ENCODE measurements at places on chromosomes 13 and 19.
A peak's percentile ranks its signal among the peaks of the same experiment; 100 is the strongest.

DNA sequence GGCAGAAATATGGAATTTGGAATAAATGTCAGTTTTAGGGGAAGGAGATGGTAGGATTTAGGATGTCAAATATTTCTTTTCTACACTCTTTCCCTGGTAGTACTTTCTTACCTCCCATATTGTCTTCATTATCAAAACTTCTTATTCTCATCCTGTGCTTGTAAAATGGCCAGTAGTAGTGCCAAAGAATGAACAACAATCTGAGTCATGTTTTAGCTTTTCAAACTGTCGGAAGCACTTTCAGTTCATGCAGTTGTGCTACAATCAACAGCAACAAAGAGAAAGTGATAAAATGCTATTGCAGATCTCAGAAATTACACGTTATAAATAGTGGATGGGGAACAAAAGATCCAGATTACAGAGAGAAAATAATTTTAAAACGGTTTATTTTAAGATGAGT is 193.7 kb upstream of the RXFP2 start:
- no peak for DNase-seq

DNA sequence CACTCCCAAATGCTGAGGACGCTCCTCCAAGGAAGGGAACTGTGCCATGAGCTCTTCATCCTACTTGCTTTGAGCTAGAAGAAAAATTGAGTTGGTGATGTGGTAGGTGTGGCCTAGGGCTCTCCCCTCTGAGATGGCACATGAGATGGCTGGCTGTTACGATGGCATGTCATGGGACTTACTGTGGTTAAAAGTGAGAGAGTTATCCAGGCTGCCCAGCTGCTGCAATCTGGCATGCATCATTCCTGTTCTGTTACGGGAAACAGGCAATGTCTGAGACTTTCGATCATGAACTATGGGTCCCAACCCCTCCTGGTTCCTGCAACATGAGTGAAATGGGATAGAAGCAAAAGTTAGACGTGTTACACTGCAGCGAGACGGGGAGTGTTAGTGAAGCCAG is 93.3 kb upstream of the SLC15A1 start:
- DNase-seq = no peak

DNA sequence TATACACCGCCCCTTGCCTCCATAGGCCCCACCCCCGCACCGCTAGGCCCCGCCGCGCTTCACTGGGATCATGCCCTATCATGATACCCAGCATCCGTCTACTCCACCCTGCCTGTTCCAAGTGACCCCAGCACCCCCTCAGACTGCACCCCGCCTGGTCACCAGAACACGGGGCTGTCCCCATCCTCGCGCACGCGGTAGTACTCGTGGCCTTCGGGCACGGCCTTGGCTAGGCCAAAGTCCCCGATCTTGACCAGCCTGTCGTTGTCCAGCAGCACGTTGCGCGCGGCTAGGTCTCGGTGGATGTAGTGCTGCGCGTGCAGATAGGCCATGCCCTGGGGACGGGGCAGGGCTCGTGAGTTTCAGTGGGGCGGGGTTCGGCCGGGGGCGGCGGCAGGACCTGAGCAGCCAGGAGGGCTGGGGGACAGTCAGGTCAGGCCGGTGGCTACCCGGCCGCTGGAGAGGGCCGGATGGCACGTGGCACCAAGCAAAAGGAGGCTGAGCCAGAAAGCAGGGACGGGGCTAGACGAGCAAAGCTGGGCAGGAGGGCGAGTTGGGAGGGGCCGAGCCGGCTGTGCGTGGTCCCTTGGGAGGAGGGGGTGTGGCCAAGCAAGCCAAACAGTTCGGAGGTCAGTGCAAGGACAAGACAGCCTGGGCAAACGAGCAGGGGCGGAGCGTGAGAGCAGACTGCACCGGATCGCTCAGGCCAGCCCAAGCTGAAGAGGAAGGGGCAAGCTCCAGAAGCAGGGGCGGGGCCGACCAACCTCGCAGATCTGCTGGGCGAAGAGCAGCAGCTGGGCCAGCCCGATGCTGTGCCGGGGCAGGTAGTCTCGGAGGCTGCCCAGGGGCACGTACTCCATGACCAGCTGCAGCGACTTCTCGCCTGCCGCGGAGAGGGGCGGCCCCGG is 13.6 kb upstream of the ICAM3 start:
- peak; percentile 89 for DNase-seq

DNA sequence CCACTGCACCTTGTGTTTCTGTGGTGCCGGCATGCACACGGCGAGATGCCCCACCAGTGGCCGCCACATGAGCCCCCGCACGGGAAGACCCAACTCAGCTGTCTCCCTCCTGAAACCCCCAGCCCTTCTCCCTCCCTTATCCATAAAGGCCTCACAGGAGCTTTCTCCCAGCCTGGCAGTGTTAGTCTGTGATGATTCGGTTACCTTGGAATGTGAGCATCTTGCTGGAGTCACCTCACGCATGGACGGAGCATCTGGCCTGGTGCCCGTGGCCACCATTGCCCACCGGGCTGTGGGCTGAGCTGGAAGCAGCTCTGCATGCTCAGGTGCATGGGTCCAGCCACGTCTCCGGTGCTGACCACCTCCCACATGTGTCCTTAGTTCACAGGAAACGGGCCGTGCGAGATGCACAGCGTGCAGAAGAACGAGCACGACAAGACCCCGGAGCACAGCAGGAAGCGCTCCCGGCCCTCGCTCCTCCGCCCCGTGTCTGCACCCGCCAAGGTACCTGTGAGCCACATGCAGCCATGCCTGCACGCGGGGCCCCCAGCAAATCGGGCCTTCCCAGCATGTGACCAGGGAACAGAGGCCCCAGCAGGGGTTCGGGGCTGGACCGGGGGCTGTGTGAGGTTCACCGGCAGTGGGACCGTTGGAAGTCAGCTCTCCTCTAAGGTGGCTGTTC is 22.0 kb downstream of the SIN3B start:
- no peak for DNase-seq

- DNase-seq = no peak
These were observed 72.3 kb downstream of the C1QTNF9 start for GRCh38 chr13:24381541-24382265.

GRCh38 chr19:28887920-28888618 is 324.9 kb downstream of the UQCRFS1 start:
- no peak for DNase-seq

DNA sequence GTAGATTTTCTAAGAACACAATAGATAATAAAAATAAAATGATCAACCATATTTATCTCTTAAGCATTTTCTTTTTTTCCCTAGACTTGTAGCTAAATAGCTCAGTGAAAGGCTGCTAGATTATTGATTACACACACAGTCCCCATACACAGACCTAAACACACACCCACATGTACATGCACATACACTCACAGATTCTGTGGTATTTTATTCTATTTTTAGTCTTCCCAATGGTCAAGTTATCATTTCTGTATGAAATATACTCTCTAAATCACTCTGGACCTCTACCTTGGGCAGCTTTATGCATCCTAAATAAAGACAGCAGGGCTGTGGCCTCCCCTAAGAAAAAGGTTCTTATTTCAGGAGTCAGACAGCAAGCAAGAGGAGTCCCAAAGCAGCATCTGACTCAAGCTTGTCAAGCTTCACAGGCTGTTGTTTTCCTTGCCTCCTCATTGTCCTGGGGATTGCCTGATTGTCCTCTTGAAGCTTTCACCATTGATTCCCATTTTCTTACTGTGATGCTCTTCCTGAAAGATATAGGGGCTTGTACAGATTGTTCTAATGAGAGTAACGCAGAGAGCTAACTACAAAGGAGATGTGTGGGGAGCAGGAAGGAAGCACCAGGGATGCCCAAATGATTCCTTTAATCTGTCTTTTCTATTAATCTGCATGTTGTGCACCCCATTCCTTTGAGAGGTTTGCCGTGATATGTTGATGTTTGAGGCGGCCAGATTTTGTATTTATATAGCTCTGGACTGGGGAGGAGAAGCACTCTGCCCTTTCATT is 986.5 kb downstream of the PCDH17 start:
- DNase-seq = no peak

GRCh38 chr19:42422092-42422900 is 4.9 kb downstream of the LIPE start:
- DNase-seq = no peak

DNA sequence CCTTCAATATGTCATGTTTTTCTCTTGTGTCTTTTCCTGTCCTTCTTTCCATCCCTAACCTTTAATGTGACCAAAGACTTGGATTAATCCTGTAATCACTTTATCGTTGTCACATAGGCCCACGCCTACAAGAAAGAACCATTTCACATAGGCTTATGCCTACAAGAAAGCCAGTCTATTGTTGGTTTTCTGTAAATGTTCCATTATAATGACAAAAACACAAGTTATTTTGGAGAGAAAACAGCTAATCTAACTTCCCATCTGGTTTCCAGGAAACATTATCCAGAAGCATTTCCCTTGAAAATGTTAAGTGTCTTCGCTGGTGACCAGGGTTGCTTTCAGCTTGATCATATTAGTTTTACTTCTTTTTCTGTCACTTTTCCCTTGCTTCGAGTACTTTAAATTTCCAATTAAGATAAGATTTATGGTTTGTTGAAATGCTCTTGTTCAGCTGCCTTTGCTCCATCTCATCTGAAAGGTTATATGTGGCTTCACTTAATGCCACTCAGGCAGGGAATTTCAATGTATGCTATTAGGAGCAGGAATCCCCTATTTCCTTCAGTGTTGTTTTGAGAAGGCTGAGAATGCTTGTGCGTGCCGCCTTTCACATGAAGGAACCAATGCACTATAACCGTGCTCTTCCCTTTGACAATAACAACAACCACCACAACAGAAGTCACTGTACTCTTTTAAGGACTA is 708.2 kb downstream of the EFNB2 start:
- DNase-seq = no peak

- no peak for DNase-seq
These were observed 53.4 kb upstream of the GPR12 start for GRCh38 chr13:26813980-26814348.

DNA sequence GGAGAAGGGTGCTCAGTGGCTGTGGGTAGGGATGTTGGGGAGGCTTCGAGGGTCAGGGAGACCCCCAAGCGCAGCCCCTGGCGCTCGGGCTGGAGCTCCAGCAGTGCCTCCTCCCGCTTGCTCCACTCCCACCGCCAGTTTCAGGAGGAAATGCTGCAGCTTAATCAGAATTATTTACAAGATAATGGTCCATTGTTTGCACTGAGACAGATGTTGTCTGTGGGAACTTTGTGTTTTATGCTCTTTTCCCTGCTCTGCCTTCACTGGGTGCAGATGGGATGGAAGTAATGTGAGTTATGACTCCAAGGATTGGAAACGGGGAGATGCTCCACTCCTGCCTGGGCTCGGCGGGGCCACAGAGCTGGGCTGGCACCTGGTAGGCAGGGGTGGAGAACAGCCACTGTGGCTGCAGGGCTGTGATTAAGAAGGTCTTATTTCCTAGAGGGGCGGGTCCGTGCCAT is 192.4 kb downstream of the ZNF536 start:
- DNase-seq = no peak

- DNase-seq = no peak
These were observed 4.6 kb upstream of the EPN1 start for GRCh38 chr19:55670280-55671053.

- DNase-seq = no peak
These were observed 8.7 kb upstream of the CARM1 start for GRCh38 chr19:10862561-10863106.

DNA sequence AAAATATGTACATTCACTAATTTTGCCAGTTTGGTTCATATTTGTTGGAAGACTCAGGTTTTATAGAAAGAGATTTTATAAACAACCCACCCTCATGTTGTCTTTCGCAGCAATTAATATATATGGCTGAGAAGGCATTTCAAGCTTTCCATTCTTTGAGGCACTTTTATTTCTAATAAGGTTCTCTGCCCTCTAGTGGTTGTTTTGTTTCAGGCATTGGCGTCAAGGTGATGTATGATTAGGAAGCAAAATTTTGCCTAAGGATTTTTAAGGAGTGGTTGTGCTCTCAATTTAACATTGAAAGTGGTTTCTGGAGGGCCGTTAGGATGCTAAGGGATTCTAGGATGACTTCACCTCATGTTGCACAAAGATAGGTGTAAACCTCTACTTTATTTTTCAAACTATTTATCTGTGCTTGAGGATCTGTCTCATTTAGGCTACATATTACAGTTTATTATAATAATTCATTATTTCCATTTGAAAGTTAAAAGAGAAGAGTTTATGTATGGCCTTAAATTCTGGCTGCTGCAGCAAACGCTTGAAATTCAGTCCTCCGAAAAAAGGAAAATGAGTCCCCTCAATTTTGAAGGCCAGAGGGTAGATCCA is 35.9 kb downstream of the OXGR1 start:
- no peak for DNase-seq

DNA sequence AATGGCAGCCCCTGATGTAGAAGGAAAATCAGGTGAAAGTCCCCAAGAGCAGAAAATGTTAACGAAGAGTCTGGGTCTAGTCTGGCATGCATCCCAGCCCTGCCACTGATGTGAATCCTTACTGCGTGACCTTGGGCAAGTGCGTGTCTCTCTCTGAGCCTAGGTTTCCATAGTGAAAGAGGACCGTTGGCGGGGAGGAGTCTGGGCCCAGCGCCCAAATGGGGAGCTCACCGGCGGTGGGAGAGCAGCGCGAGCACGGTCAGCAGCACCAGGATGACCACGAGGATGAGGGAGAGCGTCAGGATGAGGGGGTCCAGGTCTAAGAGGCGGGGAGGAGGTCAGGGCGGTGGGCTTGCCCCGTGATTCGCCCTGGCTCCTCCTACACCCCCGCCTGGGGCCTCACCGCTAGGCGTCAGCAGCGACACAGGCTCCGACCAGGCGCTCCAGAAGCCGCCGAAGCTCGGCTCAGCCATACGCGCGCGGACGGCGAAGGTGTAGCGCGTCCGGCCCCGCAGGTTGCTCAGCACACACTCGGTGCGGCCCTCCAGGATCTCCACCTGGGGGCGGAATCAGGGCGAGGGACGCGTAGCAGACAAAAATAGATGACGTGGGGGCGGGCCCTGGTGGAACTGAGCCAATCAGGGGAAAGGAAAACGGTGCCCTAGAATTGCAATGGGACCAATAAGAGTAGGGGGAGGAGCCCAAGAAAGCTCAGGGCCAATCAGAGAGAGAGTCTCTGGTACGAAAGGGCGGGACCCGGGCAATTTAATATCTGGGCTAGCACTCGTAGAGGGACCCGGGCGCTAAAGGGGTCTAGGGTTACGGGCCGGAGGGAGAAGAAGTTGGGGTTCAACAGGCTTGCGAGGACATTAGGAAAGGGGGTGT is 3.2 kb downstream of the EPOR start:
- peak; percentile 95 for DNase-seq

DNA sequence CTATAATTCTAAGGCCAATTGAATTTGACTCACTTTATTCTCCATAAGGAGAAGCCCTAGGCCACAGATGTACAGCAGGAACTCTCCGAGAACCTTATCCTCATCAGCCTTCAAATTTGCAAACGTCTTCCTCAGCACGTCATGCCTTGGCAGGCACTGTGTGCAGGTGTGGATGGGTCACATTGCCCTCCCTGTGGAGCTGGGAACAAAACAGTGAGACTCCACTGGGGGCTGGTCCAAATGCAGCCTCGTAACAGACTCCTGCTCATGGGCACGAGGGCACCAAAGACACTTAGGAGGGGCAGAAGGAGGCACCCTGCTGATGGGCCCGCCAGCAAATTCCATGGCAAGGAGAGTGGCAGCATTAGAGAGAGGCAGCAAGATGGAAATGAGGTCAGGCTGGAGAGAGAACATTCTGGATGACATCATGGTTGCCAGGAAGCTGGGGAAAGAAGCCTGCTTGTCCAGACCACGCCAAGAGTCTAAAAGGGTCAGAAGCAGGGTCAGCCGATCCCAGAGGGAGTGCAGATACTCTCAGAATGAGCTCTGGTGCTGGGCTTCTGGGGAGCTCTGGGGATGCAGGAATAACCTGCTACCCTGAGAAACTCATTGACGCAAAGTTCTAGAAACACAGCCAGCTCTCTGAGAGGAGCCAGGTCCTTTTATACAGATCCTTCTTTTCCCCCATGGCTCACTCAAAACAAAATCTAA is 242.2 kb downstream of the B3GLCT start:
- DNase-seq = no peak

Data from iPS DF 6.9 (cell line).